ENCODE measurements at places on chromosomes 12 and 14.

DNA sequence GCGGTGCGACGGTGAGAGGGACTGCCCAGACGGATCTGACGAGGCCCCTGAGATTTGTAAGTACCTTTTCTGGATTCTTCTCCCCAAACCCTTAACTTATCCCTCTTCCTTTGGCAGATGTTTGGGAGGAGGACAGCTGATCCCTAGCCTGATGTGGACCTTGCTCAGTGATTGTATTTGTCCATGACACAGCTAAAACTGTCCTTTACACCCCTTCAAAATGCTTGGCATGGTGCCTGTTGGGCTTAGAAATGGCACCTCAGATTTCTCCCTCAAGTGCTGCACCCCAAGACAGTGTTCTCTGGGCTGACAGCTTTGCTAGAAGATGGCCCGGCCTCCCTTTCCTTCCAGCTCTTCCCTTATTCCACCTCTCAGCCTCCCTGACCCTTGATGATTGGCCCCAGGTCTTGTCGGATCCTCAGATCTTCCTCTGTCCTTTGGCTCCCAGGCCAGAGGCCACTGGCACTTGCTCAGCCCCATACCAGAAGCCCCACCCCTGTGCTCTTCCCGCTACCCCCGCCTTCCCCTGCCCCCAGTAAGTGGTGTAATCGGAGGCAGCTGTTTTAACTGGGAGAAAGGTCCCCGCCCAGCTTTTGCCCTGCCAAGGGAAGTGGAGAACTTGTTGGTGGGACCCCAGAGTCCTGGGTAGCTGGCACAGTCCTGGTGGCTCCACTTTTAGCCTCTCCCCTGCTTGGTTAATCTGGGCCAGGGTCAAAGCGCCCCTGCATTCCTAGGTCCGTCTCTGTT is 8.7 kb downstream of the LRP1-AS start:
- no peak for DNase-seq

GRCh38 chr12:110010853-110011723 is 11.9 kb downstream of the ANKRD13A start:
- no peak for DNase-seq

DNA sequence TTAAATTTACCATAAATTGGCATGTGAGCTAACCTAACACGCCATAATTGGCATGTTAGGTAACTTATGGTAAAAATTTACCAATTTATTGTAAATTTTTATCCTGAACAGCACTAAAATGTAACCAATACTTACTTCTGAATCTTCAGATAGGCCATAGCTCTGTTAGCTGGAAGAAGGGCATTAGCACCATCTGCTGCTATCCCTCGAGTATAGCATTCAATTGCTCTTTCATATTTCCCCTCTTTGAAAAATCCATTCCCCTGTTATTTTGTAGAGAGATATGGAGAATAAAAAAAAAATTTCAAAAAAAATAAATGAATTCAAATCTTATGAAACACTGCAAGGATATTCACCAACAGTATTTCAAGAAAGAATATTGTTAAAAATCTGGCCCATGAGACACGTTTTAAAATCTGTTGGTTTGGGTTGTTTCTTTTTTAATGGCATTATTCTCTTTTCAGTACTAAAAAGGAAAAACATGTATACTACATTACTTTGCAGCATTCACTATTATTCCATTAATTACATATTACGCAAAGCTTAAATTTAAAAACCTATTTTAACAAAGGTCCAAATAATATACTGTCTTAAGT is 19.1 kb downstream of the RPAP3 start:
- DNase-seq, result no peak

- DNase-seq, result no peak
Measured at GRCh38 chr14:103744621-103745395, 29.2 kb downstream of the ZFYVE21 start.

DNA sequence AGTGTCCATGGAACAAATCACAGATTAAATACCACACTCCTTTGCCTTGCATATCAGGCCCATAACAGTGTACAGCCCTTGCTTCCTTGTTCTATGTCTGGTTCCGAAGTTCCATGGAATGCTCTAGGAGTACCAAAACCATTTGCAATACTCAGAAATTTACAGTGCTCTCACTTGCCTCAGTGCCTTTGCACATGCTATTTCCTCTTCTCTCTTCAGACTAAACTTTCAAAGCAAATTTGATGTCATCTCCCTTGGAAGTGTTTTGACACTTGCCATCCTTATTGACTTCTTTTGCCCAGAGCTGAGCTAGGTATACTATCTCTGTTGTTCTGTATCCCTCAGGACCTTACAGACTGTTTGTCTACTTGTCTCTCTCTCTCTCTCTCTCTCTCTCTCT is 6.1 kb downstream of the ANO4 start:
- no peak for DNase-seq

DNA sequence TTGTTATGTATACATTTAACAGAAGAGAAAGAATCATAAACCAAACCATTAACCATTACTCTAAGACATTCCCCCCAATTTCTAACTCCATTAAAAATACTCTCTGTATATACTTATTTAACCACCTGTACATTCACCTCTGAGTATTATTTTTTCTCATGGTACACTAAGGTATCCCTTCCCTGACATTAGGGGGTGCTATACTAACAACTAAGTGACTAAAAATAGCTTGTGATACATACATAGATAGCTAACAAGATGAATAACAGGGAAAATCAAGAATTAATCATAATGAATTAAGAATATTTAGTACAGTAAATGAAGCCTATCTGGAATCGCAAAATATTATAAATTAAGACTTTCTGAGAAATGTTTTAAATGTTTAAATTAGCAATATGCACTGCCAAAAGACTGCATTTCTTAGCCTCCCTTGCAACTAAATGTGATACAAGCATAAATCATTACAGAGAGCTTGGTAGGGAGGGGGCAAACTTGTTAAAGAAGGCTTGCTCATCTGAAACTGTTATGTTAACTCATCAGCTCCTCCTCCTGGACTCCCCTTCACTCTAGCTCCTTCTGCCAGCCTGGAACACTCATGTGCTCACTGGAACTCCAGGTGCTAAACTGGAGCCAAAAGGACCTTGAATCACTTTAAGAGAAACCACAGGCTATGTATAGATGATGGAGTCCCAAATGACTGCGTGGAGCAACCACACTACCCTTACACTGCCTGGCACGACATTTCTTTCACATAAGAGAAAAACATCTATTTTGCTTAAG is 14.9 kb downstream of the C2CD5 start:
- DNase-seq, result no peak

- DNase-seq, result no peak
Measured at GRCh38 chr14:22280497-22281316, 308.3 kb downstream of the DAD1 start.

- no peak for DNase-seq
Measured at GRCh38 chr12:18522806-18523205, 215.0 kb downstream of the PLCZ1 start.

DNA sequence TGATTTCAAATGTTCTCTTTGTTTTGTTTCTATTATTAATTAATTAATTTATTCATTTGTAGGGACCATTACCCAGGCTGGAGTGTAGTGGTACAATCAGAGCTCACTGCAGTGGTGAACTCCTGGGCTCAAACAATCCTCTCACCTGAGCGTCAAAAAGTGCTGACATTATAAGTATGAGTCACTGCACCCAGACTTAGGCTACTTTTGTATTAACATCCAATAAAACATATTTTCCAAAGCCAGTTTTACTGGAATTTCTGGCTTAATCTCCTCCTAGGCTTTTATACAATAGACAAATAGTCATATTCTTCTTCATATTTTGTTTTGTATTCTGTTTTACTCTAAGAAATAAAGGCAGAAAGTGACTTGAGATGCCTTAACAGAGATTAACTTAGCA is 749.6 kb downstream of the SLC16A7 start:
- DNase-seq, result no peak

GRCh38 chr14:100110816-100111215 is 45.6 kb downstream of the EVL start:
- DNase-seq, result no peak

GRCh38 chr12:87779858-87780498 is 249.2 kb downstream of the C12orf50 start:
- no peak for DNase-seq

DNA sequence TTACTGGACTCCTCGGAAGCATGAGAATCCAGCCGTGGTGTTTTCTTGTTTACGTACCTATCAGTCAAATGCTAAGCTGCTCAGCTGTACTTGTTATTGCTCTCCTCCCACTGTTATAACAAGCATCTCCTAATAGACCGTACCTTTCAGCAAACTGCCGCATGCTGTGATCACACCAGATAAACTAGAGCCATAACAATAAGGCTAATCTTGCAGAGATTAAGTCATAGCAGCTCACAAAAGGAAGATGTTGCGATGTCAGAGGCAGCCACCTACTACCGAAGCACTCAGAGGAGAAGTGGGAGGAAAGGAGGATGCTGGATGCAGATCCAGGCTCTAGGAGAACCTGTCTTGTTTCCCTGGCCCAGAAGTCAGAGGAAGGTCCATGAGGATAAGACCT is 196.0 kb downstream of the GALC start:
- DNase-seq, result no peak

GRCh38 chr14:20350282-20350681 is 6.8 kb downstream of the PARP2 start:
- no peak for DNase-seq

DNA sequence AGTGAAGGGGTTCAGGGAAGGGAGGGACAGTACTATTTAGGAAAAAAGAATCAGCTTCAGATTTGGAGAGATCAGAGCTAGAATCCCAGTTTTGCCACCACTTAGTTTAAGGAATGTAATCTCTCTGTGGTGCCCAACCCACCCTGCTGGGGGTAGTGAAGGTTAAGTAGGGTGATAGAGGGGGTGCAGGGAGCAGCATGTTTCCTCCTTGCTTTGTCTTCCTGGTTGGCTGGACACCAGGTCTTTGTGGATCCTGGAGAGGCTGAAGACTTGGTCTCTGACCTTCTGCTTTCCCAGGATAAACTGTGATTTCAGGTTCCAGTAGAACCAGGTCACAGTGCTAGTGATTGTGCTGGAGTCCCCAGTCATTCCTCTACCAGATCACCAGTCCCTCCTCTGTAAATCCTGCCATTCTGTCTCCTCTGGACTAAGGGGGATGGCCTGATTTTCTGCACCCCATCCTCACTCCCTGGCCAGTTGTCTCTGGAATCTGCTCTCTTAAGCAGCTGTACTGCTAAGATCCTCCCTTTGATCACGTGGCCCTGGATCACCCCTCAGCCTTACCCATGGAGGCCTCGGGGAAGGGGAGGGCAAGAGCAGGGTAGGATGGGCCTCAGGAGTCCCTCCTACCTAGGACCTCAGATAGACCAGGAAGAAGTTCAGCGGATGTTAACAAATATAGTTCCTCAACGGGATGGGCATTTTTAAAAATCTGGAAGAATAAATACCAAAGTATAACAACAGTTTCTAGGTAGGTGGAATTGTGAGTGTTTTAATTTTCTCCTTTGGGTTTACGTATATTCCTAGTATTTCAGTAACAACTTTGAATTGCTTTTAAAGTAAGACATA is 3.1 kb downstream of the MAP3K12 start:
- DNase-seq, result no peak

DNA sequence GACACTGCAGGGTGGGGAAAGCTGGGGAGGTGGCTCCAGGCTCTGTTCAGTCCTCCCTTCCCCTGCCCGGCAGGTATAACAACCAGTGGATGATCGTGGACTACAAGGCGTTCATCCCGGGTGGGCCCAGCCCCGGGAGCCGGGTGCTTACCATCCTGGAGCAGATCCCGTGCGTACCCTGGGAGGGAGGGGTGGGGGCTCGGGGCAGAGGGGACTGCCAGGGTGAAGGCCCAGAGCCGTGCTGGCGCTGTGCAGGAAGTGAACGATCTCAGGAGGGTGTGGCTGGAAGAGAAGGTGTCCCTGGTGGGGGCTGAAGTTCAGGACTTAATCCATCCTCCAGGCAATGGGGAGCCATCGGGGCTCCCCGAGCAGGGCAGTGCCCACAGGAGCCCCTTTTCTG is 18.9 kb downstream of the SDS start:
- DNase-seq, result no peak

GRCh38 chr12:72957454-72957853 is 685.3 kb downstream of the TRHDE start:
- no peak for DNase-seq

DNA sequence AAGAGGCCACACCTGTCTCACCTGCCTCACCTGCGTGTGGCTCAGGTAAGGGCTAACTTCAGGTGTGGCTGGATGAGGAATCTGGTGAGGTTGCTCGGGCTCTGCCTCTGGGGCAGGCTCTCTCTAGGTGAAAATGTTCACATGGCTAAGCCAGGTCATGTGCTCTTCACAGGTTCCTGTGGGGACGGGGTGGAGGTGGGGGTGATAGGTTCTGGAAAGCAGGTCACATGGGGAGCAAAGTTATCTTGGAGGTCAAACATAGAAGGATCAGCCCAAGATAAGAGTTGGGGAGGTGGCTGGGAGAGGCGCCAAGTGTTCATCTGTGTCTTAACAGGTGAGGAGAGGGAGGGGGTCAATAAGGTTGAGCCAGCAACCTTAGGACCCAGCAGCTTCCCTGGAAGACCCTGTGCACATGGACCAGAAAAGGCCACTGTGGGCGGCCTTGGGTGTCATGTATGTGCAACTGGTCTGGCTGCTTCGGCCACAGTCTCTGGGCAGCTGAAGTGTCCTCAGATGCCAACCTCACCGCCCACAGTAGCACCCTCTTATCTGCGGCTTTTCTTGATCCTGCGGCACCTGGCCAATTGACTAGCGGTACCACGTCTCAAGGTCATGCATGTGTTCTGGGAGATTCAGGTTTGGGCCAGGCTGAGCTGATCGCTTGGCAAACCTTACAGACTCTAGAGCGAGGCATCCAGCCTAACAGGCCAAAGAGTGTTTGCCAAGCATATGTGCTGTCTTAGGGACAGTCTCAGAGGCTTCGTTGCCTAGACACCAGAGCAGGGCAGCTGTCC is 60.5 kb downstream of the CACNA1C start:
- DNase-seq, result no peak

GRCh38 chr12:22117563-22118237 is 71.7 kb downstream of the CMAS start:
- DNase-seq, result no peak

DNA sequence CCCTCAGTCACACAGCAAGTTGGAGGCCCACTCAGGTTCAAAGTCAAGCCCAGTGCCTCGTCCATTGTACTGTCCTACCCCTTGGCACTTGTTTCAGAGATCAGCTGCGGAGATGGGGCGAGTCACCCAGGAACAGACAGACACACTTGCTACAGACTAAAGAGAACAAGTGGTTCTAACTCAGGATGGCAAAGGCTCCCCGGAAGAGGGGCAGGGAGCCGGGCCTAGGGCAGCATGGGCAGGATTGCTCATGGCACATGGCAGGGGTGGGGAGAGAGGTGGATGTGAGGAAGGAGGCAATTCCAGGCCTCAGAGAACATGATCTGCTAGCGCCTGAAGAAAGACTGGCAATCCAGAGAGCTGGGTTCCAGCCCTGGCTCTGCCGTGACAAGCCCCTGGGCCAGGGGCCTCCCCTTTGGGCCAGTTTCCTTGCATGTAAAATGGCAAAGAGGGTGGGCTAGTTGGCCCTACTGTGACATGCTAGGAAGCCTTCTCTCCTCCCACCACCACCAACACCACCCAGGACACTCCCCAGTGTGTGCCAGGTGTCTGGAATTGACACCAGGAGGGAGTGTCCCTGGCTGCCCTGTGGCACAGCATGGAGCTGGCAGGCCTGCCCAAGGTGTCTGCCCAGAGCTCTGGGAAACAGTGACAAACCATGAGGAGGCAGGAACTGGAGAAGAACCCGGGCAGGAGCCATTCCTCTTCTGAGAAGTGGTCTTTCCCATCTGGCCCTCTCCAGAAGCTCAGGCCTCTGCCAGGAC is 24.0 kb upstream of the IRF2BPL start:
- no peak for DNase-seq

Data from activated T-cell treated with anti-CD3 and anti-CD28 coated beads for 1 hour (primary cell).